Effector CD4-positive, alpha-beta T cell (primary cell): ENCODE measurements at places on chromosomes 12 and 14.

- no peak for DNase-seq
Observed at GRCh38 chr12:57215065-57215464, 1.5 kb upstream of the NXPH4 start.

DNA sequence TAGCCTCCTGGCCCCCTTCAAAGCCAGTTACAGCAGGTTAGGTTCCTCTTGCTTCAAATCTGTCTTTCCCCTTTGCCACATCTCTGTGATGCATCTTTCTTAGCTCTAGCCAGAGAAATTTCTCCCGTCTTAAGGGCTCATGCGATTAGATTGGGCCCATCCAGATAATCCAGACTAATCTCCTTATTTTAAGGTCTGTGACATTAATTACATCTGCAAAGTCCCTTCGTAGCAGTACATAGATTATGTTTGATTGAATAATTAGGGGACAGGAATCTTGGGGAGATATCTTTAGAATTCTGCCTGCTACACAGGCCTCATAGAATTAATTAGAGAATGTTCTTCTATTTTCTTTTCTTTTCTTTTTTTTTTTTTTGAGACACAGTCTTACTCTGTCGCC, 79.3 kb downstream of the SPATS2 start:
- no peak for DNase-seq

DNA sequence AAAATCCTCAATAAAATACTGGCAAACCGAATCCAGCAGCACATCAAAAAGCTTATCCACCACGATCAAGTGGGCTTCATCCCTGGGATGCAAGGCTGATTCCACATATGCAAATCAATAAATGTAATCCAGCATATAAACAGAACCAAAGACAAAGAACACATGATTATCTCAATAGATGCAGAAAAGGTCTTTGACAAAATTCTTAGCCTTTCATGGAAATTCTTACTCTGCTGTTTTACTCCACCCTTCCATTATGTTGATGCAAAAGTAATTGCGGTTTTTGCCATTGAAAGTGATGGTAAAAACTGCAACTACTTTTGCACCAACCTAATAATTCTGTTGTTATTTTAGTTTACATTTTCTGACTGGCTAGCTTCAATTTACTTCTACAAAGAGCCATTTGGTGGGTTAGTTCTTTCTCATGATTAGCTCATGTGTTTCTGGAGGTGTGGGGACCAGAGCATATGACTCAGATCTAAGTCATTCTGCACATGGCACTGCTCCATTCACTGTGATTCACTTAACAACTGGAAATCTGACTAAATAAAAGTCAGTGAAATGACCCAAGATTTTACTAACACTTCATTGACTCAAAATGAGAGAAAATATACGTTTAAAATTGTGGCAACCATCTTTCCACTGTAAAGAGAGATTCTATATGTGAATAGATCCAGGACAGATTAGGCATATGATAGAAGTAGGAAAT, 99.9 kb downstream of the TMTC3 start:
- DNase-seq, result no peak

DNA sequence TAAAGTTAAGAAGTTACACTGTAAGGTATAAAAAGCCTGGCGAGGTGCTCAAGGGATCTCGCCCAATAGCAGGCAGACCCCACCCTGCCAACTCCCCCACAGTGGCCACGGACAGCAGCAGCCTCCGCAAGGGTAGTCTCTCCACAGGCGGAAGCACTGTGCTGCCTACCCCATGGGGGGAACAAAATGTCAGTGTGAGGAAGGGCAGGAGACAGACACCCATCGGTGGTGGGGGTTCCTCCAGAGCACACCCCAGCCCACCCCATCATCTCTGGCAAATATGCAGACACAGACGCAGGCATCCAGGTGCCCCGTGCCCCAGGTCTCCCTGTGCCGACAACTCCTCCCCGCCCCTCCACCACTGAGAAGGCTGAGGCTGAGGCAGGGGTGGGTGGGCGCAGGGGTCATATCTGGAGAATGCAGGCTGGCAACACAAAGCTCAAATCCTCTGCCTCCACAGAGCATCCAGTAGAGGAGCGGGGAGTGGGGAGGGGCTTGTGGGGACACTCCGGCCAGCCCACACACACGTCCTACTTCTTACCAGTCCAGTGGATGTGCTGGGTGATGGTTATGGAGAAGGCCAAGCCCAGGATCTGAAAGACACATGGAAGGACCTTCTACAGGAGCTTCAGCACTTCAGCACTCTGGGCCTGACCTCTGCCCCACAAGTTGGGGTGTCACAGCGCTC, 68.3 kb upstream of the DDX11 start:
- no peak for DNase-seq

DNA sequence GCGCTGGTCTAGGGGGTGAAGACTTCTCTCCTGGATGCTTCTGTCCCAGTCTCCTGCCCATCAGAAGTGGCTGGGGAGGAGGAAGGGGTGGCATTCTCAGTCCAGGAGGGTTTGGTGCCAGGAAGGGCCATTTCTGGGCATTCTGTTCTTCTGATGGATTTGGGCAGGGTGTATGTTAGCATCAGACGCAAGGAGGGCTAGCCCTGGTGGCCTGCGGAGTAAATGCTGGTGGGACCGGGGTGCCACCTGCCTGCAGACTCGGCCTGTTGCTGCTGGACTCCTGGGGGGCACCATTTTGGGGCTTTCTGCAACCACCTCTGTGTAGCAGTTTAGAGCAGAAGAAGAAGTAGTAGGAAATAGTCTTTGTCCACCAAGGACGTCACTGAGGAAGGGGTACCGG, 31.7 kb downstream of the AACS start:
- DNase-seq, result no peak

- DNase-seq, result peak; percentile 54
Observed at GRCh38 chr12:14256121-14256520, 109.4 kb upstream of the ATF7IP start.
